SHP77 (cell line): ENCODE measurements at places on chromosomes 7 and 10.

GRCh38 chr10:1609648-1609970, 127.7 kb downstream of the ADARB2 start:
- no peak for DNase-seq

- DNase-seq, result no peak
These were observed 11.1 kb upstream of the INA start for GRCh38 chr10:103265717-103266329.

DNA sequence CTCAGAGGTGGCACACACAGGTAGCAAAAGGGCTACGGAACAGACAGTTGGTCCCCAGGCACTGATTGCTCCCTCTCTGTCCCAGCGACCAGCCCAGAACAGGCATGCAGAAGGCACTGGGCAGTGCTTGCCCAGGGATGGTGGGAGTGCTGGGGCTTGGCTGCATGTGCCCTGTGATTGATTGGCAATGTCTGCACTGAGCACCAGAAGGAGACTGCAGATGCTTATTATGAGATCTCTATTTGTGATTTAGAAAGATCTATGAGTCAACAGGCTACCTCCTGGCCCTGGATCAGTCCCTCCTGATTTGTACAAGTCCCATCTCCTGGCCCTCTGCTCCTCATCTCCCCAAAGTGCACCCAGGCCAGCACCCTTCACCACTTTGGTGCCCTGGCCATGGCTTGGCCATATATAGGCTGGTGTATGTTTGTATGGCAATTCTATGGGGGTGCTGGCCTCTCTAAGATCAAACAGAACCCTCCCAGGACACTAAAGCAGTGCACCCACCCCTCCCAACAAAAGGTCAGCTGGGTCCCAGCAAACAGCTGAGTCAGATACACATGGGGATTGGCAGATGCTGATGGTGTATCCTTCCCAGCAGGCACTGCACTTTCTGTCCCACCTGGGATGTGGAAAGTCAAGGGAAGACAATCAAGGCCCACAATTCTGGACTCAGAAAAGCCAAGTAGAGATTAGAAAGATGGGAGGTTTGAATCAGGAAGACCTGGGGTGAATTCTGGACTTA, 30.9 kb downstream of the CAMK2B start:
- DNase-seq, result no peak

DNA sequence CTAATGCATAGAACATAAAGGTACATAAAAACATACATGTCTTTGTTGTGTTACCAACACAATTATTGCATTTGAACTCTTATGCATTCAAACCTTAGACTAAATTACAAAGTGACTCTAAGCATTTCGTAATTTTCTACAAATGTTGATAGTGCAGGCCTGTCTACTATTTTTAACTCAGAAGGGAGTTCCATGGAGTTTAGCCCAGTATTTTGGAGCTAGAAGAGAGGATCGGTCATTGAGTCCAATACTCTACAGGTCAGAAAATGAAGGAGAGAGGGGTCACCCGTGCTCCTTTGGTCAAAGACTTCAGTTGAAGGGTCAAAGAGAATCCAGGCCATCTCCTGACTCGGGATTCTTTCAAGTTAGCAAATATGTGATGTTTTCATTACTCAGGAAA, 55.3 kb upstream of the SRRM3 start:
- DNase-seq, result no peak

GRCh38 chr10:30182191-30183054, 123.0 kb upstream of the JCAD start:
- no peak for DNase-seq

- DNase-seq, result no peak
These were observed 30.3 kb downstream of the HACD1 start for GRCh38 chr10:17586821-17587234.
